ENCODE measurements at places on chromosomes 1 and 21.

GRCh38 chr1:31901838-31902509 lies 36.2 kb downstream of the PTP4A2 start:
- no peak for DNase-seq

DNA sequence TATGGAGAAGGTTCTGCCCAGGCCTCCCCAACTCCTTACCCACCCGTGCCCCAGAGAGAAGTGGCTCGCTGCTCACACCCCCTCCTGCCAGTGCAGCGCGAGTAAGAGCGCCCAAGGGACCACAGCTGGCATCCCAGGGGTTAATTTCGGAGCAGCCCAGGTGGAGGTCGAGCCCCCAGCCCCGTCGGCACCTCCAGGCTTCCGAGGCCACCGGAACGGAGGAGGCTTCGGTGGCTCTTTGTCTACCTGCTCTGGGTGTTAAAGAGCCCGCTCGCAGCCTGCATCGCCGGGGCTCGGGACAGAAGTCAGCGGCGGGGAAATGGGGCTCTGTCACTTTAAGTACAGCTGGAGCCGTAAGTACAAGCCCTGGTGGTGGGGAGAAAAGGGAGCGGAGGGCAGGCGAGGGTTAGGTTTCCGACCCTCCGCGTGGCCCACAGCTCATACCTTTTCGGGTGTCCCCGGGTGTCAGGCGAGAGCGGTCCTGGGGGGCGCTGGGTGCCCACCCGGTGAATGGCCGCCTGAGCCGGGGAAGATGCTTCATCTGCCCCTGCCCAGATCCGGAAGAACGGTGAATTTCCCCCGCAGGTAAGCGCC lies 89.4 kb upstream of the IPO9 start:
- DNase-seq: peak; percentile 73

GRCh38 chr1:15866721-15867201 lies 19.3 kb downstream of the SPEN start:
- DNase-seq: no peak

DNA sequence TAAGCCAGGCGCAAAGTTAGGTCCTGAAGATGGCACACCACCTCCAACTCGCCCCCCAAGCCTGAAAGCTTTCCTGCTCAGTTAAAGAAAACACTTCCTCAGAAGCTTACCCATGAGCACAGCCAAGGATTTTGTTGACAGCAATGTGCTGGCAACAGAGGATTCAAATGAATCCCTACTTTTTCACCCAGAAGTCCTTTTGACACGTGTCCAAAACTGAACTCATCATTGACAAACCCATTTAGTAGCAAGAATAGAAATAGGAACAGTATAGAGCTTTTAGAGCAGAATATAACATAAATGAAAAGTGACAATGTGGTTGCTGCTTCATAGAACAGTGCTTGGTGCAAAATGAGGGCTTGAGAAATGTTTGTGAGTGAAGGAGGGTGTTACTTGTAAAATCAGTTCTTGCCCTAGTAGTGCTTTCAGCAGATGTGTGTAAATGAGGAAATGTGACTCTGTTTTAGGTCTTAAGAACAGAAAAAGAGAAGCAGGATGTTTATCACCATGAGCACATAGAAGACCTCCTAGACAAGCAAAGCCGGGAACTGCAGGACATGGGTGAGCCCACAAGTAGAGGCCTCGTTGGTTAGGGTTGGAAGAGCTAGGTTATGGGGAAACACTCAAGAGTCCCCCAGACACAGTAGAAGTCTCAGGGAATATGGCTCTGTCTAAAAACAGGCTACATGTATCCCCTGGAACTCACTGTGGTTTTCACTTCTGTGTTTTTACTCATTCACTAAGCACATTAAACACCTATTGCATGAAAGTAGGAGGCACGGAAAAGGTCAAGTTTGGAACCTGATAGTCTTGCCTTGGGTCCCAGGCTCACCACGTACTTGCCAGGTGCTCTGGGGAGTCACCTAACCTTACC lies 48.6 kb upstream of the TMEM125 start:
- DNase-seq: no peak

DNA sequence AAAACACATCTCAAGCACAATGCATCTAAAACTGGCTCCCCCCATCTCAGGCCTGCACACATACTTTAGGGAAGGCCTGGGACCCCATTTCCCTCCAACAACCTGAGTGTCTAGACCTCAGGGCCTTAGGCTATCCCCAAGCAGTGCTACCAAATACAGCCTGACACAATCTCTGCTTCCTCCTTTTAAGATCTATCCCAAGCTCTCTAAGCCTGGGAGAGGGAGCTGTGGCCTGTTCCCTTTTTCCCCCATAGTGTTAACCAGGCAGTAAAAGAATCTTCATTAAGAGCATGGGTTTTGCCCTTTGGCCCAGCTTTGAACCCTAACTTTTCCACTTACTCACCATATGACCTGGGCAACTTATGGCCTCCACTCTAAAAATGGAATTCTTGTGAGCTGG lies 10.8 kb upstream of the COL8A2 start:
- no peak for DNase-seq

- no peak for DNase-seq
Measured at GRCh38 chr1:109657395-109657794, 1.5 kb downstream of the GSTM4 start.

GRCh38 chr1:44239331-44239960 lies 26.2 kb downstream of the DMAP1 start:
- peak; percentile 20 for DNase-seq

- no peak for DNase-seq
Measured at GRCh38 chr21:33750017-33750416, 107.7 kb downstream of the ITSN1 start.

- no peak for DNase-seq
Measured at GRCh38 chr1:202723708-202724107, 13.5 kb upstream of the SYT2 start.

- DNase-seq: no peak
Measured at GRCh38 chr1:97551113-97551512, 369.7 kb downstream of the DPYD start.

- no peak for DNase-seq
Measured at GRCh38 chr1:110185181-110185580, 24.9 kb upstream of the KCNC4 start.

DNA sequence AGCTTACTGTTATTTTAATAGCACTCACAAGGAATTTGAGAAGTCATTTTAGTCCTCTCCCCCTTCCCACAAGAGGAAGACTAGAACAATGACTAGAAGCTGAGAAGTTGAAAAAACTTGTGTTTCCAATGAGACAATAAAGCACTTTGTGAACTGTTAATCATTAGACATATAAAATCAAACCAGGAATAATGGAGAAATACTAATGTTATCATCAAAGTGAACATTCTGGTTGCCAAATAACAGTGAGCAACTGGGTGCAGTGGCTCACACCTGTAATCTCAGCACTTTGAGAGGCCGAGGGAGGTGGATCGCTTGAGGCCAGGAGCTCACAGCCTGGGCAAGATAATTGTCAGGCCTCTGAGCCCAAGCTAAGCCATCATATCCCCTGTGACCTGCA lies 54.0 kb upstream of the RASAL2 start:
- no peak for DNase-seq

DNA sequence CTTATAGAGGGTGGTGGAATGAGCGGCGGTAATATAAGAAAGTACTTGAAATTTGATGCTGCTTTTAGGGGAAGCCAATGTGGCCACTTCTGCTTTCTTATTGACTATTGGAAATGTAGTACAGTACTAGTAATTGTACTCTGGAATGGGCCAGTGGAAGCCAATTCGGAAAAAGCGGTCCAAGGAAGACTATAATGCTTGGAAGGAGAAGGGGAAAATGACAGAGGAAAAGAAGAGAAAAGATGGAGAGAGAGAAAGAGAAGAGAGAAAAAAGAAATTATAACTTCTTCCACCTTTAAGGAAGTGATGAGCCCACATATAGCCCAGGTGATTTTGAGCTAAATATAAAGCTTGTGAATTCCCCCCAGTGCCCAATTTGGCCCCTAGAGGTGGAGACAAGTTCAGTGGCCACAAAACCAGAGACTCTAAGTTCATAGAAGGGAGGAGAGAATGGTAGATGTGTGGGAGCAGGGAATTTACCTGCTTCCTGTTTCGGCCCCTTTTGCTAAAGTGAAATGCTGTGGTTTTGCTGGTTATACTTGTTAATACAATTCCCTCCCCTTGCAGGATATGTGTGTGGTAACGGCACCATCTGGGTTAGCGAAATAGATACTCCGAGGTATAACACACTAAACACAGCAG lies 35.7 kb upstream of the DUSP10 start:
- DNase-seq: no peak

- no peak for DNase-seq
Measured at GRCh38 chr1:86289746-86290145, 106.4 kb downstream of the ODF2L start.

DNA sequence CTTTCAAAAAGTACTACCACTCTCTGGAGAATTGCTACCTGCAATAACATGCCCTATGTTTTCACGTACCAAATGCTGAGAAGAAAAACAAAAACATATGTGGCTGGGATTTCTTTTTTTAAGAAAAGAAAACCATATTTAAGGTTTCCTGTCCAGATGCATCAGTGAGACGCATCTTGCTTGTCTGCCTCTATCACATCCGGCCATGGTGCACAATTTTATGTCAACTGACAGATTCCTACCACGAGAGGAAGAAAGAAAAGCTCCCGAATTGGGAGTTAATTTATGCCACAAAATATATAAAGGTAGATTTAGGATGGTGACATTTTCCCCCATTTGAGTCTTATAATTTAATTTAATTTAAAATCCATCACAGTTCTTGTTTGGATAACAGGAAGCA lies 62.3 kb upstream of the COL24A1 start:
- DNase-seq: no peak

DNA sequence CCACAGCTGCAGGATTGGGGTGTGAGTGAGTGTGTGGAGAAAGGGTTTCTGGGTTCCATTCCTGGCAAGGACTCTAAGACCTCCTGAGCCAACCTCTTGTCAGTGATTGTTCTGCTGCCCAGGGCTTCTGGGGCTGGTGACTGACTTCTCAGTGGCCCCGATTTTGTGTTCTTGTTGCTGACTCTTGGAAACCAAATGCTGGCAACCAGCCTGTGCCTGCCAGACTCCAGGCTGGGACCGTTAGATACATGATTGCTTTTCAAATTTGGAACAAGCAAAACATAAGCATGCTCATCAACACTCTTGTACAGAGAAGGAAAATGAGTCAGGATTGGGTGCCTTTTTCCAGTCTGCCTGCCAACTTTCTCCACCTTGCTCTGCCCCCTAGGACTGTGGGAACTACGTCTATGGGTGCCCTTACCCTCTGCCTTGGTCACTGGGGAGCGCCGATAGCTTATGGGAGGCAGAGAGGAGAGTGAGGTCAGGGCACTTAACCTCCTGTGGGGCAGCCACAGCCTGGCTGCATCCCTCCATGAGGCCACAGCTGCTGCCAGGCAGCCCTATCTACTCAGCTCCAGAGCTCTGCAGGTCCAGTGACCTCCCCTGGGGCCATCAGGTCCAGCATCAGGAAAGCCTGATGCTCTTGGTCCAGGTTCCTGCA lies 39.3 kb upstream of the EPS8L3 start:
- no peak for DNase-seq

Measured in urothelium cell line (cell line).